DMS53 (cell line): ENCODE measurements at places on chromosomes 4 and X.
A peak's percentile ranks its signal among the peaks of the same experiment; 100 is the strongest.

GRCh38 chr4:147481577-147482109 lies 746 bp downstream of the EDNRA start:
- no peak for DNase-seq

DNA sequence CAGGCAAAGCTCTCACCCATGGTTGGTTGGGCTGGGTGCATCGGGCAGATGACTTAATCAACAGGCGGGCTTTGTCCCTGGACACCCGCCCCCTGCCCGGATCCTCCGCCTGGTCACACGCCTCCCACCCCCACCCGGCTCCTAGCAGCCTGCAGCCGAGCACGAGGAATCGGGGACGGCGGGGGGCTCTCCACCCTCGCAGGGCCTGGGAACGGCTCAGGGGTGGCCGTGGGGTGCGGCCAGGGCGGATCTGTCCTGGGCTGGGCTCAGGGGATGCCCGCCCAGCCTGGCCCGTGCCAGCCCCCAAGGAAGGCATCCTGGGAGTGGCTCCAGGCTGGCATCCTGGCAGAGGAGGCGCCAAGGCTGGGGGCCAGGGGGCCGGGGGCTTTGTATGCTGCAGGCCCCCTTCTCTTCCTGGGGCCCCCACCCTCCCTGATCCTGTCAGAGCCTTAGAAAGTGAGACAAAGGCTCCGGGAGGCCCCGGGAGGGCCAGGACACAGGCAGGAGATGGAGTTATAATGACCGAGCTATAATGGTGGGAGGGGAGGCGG lies 32.5 kb upstream of the FGFR3 start:
- DNase-seq = no peak

DNA sequence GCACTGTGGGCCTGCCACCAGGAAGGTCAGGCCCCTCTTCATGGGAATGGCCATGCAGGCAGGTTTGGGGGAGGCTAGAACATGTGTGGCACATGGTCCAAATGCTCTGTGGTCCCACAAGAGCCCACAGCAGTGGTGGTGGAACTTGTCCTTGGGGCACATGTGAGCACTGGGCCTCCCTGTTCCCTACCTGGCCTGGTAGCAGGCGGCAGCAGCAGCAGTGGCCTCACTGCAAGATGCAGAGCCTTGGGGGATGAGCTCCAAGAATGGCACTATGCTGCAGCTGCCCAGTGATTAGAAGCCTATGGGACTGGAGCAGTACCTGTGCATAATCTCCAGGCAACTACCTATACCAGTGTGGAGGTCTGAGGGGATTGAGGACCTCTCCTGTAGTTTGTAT lies 197.0 kb upstream of the DCAF8L1 start:
- DNase-seq = peak; percentile 1

- DNase-seq = peak; percentile 59
Measured at GRCh38 chr4:138677212-138677611, 338.4 kb upstream of the NOCT start.

DNA sequence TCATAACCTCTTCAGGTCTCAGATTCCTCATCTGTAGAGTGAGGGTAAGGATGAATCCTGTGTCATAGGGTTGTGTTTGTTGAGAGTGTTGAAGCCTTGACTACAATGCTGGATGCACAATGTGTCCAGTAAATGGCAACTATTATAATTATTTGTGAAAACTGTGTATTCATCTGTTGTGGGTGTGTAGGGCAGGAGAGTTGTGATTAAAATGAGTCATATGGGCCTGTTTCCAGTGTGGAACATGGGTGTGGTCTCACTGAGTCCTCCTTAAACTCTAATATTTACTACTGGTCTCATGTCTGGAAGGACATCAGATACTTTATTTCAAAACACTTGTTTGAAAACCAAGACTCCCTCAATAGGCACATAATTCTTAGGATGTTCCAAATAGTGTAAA lies 208.5 kb upstream of the CASK start:
- no peak for DNase-seq

DNA sequence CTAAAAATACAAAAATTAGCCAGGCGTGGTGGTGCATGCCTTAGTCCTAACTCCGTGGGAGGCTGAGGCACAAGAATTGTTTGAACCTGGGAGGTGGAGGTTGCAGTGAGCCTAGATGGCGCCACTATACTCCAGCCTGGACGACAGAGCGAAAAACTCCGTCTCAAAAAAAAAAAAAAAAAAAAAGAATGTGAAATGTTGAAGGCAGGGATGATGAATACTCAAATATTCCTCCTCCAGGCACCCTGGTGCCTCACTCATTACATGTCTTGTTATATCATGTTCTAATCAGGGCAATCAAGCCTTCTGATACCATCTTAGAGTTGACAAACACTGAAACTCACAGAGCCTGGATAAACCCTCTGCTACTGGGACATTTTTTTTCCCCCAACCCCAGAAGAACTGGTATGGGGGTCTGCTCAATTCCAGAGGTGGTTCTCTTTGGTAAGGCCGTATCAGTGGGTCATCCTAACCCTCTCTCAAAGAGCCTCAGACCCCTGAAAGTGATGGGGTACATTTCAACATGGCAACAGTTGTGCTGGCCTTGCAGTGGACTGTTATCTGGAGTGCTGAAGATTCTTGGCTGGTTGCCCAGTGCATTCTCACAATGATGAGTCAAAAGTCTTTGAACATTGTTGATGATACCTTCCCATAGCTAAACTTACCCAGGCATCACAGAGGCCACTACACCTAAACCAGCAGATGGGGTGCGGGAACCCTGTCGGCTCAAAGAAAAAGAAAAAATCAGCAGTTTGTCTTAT lies 2.4 kb upstream of the SH3KBP1 start:
- peak; percentile 81 for DNase-seq

- peak; percentile 71 for DNase-seq
Measured at GRCh38 chr4:2761035-2761923, 5.1 kb upstream of the TNIP2 start.

GRCh38 chr4:86050496-86050895 lies 309.4 kb downstream of the MAPK10 start:
- no peak for DNase-seq

- no peak for DNase-seq
Measured at GRCh38 chrX:150508018-150508417, 60.4 kb upstream of the MTM1 start.

GRCh38 chr4:153227469-153228075 lies 23.3 kb downstream of the TRIM2 start:
- DNase-seq = no peak

DNA sequence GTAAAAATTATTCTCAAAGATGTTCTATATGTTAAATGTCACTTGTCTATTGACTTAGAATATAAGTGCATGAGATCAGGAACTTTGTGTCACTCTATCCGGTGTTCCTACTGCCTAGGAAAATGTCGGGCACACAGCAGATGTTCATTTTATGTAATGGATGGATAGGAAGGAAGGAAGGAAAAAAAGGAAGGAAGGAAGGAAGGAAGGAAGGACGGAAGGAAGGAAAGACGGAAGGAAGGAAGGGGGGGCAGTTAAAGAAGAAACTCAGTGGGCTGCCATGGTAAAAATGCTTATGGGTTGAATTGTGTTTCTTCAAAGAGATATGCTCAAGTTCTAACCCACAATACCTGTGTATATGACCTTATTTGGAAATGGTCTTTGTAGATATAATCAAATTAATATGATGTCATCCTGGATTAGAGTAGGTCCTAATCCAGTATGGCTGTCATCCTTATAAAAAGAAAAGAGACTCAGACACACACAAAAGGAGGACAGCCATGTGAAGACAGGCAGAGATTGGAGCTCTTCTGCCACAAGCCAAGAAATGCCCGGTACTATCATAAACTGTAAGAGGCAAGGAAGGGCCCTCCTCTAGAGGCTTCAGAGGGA lies 86.3 kb downstream of the COL25A1 start:
- DNase-seq = no peak

GRCh38 chr4:123380728-123381716 lies 15.6 kb upstream of the SPRY1 start:
- DNase-seq = no peak

DNA sequence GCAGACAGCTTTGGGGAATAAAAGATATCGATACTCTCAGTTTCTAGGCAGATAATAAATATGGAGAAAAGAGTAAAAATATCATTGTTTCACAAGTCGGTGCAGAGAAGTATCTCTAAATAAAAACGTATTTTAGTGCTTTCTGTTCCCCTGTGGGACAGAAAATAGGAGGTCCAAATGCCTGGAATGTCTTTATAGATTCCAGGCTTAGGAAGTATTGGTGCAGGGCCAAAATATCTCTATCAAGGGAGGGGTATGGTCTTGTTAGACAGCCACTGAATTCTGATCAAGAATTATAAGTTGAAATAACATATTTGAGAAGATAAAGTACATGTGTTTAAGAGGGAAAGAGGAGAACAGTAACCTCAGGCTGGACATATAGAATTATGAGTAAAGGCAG lies 596.4 kb downstream of the PCDH18 start:
- DNase-seq = no peak

DNA sequence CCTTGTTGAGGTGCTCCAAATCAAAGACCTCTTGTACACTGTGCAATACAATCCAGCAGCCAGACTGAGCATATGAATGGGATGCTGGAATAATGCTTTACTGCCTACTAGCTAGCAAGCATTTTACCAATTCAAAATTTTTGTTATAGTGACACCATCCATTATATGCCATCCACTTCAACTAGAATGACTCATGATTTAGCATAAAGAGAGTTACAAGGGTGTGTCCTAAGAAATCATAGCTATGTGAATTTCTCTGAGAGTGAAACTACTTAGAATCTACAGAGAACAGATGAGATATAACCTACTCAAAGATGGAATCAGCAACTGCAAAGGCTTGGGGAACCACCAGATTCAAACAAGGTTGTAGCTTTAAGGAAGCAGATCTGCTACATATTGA lies 221.9 kb downstream of the LHFPL1 start:
- DNase-seq = peak; percentile 3

DNA sequence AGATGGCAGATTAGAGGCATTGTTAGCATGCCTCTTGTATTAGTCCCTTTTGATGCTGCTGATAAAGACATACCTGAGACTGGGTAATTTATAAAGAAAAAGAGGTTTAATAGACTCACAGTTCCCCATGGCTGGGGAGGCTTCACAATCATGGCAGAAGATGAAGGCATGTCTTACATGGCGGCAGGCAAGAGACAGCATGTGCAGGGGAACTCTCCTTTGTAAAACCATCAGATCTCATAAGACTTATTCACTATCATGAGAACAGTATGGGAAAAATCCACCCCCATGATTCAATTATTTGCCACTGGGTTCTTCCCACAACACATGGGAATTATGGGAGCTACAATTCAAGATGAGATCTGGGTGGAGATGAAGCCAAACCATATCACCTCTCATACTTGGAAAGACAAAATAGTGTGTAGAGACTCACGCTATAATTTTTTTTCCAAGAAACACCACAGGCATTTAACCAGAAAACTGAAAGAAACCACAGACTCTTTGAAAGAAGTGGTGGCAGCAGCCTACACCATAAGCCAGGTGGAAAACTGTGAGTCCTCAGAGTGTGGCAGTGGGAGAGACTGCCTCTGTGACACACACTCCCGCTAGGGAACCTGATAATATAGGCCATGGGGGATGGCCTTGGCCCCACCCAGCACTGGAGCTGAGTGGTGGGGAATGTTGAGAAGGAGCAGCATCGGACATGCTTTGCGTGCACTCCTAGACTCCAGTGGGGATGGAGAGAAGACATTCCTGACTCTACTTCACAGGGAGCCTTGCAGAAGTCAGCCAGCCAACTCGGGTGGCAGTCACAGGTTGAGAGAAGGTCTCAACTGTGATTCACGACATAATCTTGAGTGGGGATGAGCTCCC lies 51.5 kb downstream of the SLC2A9 start:
- DNase-seq = no peak

DNA sequence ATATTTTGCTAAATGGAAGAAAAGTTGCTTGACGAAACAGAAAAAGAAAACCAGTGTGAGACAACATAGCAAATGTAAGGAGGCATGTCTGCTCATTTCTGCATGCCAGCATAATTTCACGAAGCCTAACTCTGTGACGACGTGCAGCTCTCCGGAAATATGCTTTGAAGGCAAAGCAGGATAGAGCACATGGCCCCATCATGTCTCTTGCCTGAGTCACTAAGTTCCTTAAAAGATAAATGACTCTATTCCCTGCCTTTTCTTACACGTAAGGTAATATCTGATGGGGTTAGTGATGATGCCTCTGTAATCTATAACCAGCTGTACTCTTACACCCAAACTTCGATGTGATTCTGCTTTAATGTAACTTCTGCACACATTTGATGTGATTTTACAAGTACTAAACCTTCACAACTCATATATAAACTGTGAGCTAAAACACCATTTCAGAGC lies 64.5 kb downstream of the ANXA3 start:
- DNase-seq = no peak

DNA sequence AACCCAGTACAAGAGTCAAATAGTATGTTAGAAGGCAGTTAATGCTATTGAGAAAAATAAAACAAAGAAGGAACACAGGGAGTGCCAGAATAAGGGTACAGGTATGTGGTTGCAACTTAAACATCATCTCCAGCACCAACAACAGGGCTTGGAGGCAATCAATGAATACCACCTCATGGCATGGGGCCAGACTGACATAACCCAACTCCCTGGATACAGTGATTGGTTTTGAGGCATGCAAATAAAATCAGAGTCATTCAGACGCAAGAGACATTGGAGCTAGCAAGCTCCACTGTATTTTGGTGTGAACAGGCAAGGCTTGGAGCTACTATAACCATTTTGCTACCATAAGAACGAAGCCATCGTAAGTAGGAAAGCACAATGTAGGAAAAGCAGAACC lies 56.7 kb downstream of the PPP3CA start:
- DNase-seq = no peak

- no peak for DNase-seq
Measured at GRCh38 chr4:101349801-101350064, 2.4 kb upstream of the PPP3CA start.

GRCh38 chr4:86141161-86141560 lies 218.7 kb downstream of the MAPK10 start:
- no peak for DNase-seq

DNA sequence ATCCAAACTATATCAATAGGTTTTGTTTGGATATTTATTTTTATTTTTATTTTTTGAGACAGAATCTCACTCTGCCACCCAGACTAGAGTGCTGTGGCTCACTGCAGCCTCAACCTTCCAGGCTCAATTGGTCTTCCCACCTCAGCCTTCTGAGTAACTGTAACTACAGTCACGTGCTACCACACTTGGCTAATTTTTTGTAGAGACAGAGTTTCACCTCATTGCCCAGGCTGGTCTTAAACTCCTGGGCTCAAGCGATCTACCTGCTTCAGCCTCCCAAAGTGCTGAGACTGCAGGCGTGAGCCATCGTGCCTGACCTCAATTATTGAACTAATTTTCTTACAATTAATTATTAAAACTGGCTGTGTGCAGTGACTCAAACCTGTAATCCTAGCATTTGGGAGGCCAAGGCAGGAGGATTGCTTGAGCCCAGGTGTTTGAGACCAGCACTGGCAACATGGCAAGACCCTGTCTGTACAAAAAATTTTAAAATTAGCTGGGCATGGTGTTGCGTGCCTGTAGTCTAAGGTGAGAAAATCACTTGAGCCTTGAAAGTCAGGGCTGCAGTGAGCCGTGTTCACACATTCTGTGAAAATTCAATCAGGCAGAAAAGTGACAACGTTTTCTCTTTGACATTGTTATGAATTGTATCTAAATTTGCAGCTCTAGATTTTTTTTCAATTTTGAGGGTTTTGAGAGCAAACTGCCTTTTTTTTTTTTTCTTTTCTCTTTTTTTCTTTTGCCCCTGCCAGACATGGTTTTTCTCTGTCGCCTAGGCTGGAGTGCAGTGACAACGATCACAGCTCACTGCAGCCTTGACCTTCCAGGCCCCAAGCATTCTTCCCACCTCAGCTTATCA lies 66.0 kb downstream of the UBE2K start:
- DNase-seq = no peak
